ENCODE measurements at places on chromosomes 2 and 18. TPM values are rescaled to one million over a fixed set of nuclear protein-coding genes. Genes with fewer than 3 reads are reported as not detected.

DNA sequence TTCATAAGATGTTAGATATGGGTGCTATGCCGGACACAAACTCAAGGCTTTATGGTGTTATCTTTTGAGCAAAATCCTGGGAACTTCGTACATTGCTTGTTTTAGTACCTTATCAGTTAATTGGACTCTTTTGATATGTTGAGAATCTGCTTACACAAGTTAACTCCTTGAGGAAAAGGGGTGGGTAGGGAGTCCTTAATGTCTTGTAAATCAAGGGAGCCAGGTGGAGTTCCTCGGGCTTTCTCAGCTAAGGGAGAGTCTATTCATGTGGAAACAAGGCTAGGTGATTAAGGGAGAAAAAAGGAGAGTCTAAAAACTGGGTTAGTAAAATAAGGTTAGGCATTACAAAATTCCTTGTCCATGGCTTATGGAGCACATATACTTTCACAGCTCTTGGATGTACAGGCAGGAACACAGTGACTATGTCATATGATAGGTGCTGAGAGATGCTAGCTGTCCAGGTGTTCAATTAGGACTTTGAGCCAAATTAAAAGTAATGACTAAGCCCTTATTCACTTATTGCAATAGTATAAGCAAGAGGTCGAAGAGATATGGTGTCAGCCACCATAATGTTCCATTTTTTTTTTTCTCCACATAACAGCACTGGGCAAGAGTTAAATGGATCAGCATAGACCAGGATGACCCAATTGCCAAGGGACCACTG is 59.5 kb upstream of the DYNAP start:
- no peak for DNase-seq

- DNase-seq = no peak
These were observed 80.8 kb upstream of the COL5A2 start for GRCh38 chr2:189260361-189260814.

GRCh38 chr2:234821946-234822475 is 129.8 kb upstream of the SH3BP4 start:
- no peak for DNase-seq

DNA sequence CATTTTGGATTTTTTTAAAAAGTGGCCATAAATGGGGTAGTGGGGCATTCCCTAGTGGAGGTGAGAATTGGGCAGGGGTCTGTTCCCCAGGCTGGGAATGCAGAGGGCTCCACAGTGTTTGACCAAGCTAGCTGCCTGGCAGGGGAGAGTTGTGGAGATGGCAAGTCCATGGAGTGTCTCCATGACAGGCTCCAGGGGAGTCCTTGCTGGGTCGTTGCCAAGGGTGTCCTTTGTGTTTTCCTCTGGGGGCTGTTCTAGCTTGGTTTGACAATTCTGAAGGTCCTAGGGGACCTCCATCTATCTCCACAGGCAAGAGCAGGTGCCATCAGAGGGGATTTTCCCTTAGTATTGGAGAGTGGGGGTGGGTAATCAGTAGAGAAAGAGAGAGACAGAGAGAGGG is 265.3 kb downstream of the DYSF start:
- no peak for DNase-seq

GRCh38 chr2:128513116-128513960 is 194.7 kb upstream of the HS6ST1 start:
- DNase-seq = no peak

DNA sequence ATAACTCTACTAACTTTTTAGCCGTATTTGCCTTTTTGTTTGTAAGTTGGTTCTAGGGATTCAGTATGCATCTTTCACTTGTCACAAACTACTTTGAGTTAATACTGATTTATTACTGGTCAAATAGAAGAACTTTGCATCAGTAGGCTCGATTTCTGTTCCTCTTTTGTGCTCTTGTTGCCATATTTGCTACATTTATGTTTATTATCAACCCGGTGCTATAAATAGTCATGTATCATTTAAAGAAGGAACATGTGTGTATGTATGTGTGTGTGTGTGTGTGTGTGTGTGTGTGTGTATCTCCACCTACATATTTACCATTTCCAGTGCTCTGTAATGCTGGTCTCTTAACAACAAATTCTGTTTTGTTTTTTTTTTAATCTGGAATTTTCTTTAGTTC is 79.6 kb upstream of the B3GNT7 start:
- no peak for DNase-seq

GRCh38 chr2:149331023-149331400 is 625 bp downstream of the LYPD6 start:
- no peak for DNase-seq

GRCh38 chr2:4844881-4845280 is 847.3 kb upstream of the SOX11 start:
- no peak for DNase-seq

DNA sequence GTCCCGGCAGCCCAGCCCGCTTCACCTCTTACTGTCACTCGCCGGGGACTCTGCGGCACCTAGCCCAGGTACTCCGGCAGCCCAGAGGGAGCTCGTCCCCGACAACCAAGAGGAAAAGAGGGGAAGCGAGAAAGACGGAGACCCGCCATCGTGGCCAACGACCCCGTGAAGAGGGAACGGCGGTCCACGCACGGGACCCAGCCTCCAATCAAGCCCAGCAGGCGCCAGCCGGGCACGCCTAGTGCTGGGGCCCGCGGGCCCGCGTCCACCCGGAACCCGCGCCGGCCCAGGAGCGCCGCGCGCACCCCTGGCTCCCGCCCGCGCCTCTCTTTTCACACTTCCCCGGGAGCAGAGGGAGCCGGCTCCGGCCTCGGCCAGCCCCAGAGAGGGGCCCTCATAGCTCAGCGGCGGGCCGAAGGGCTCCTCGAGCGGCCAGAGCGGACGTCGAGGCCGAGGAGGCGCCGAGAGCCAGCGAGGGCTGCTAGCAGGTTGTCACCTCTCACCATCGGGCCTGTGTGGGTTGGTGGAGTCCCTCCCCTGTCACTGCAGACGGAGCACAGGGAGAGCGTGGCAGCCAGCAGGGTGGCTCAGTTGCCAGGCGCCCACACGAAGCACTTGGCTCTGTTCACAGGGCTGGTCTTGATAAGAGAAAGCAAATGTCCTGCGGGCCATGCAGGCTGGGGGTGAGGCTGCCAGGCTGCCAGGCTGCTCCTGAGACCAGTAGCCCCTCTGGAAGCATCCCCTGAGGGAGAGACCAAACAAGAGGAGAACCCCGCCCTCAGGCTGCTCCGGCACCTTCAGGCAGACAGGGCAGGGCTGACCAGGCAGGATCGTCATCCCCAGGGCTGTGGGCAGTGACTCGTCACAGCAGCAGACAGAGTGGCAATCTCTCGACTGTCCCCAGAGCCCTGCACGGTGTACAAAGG is 36.9 kb upstream of the KLF11 start:
- peak; percentile 84 for DNase-seq

DNA sequence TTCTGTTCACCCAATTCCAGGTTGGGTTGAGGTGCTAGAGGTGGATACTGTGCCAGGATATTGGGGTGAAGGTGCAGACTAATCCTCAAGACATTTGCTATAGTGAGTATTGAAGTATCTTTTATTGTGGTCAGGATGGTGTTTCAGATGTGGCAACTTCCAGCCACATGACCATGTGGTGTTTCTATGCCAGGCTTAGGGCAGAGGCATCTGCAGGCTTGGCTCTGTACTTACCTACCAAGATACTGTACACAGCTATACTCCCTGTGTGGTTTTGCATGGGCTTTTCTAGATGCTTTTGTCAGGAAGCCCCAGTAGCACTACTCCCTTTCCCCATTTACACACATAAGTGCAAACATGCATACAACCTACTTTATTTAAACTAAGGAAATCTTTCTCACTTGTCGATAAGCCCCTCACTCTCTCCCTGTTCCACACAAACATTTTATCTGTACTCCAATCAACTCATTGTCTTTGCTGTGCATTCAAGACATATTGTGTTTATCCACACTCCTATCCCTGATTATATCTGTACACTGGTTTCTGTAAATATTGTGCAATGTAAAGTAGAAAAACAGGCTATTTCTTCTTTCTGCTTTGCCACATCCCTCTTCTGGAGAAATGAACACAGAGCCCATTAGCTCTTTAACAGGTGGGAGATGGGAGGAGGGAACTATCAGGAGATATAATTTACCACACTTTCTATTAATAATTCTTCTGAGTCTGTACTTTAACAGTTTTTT is 12.3 kb downstream of the ARL6IP6 start:
- DNase-seq = no peak

GRCh38 chr2:114352988-114353387 is 89.5 kb upstream of the DPP10 start:
- DNase-seq = no peak

- no peak for DNase-seq
These were observed 515.2 kb upstream of the FANCL start for GRCh38 chr2:58756336-58756735.

GRCh38 chr2:234712421-234712935 is 215.6 kb upstream of the ARL4C start:
- no peak for DNase-seq

DNA sequence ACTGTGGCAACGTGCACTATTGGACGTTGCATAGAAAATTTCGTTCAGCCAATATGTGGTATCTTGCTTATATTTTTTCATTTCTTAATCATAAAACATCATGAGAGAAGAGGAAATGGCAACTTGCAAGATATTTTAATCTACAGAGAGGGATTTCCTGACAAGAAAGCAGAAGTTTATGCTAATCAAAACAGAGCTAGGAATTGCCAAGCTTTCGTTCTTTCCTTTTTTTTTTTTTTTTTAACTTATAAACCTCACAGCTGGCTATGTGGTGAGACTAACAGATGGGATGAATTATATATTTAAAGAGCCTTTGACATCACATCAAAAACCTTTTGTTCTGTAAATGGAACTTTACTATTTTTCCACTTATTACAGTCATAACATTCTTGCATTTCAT is 1136.9 kb upstream of the TMEFF2 start:
- no peak for DNase-seq

GRCh38 chr2:179051250-179051649 is 1.3 kb upstream of the CCDC141 start:
- no peak for DNase-seq

GRCh38 chr18:59239642-59240041 is 19.7 kb downstream of the GRP start:
- no peak for DNase-seq

DNA sequence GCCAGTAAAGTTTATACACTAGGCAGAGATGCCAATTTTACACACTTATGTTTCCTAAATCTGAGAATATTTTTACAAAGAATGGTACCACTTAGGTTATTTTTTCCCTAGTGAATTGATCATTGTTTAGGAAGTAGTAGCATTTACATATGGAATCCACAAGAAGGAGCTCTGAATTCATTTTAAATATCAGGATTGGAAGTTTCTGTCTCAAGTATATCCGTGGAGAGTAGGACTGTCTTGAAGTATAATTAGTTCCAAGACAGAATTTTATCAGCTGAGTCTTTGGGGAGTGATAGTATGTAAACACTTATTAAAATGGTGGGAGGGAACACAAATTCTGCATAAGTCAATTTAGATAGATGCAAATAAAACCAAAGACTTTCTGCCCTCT is 82.3 kb upstream of the FAM98A start:
- no peak for DNase-seq

DNA sequence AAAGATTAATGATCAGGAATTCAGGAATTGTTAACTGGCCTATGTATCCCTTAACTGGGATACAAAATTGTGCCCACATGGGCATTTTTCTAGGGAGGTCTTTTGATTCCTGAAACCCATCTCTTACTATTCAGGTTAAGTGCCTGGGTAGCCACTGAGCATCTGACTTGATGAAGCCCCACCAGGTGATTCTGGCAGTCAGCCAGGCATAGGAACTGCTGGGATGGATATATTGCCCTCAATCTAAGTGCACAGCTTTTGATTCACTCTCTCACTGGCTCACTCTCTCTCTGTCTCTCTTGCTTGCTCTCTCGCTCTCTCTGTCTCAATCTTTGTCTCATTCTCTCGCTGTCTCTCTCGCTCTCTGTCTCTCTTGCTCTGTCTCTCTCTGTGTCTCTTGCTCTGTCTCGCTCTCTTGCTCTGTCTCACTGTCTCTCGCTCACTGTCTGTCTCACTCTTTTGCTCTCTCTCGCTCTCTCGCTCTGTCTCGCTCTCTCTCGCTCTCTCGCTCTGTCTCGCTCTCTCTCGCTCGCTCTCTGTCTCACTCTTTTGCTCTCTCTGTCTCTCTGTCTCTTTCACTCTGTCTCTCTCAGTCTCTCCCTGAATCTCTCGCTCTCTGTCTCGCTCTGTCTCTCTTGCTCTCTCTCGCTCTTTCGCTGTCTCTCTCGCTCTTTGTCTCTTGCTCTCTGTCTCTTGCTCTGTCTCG is 22.3 kb downstream of the INPP1 start:
- no peak for DNase-seq

- DNase-seq = no peak
These were observed 20.6 kb upstream of the DCDC2C start for GRCh38 chr2:3682811-3683210.

GRCh38 chr2:165074884-165075283 is 119.6 kb upstream of the SLC38A11 start:
- no peak for DNase-seq

DNA sequence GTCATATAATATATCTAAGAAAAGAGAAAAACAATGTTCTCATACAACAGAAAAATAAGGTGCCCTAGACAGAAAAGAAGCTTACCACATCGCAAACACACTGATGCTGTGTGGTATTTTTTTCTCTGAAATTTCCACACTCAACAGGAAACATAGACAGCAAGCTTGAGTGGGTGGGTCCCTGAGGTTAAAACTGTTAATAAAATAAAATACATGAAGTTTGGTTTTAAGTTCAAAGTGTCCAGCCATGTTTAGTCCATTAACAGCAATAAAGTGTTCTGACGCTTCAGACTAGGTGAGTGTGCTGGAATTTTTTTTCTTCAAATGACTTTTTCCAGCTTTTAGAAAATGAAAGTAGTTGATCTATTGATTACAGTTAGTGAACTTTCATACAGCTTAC is 83.3 kb upstream of the EPB41L5 start:
- no peak for DNase-seq

DNA sequence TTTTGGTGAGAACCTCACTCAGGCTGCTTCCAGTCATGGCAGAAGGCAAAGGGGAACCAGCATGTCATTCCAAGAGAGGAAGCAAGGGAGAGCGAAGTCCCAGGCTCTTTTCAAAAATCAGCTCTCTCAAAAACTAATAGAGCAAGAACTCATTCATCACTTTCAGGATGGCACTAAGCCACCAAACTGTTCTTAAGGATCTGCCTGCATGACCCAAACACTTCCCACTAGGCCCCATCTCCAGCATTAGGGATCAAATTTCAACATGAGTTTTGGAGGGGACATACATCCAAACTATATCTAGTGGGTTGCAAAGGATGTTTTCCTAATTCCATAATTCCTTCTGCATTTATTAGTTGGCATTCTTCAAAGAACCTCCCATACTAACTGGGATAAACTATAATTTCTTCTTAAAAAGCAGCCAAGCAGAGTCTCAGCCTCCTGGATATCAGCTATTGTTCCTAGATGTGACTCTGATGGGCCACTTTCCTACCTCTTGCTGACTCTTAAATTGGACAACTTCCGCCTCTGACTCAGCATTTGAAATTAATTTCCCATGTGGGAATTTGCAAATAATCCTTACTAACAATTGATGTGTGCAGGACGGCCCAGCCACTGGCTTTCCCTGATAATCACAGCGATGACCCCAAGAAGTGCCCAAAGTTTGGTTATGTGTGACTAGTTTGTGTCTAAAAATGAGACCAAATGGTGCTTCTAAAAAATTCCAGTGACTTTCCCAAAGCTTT is 5.5 kb upstream of the REV1 start:
- no peak for DNase-seq

GRCh38 chr2:41935002-41935401 is 112.8 kb upstream of the PKDCC start:
- DNase-seq = no peak

Gene MYL12B
- total RNA-seq = 168 TPM

Gene NEDD4L
- 67.4 TPM for total RNA-seq

Gene RGPD3
- total RNA-seq = not detected

Gene MOGAT1
- 0.25 TPM for total RNA-seq

Gene IL36B
- not detected for total RNA-seq

Gene ACTR2
- total RNA-seq = 109 TPM

Gene PCARE
- 0.84 TPM for total RNA-seq

Gene LYPD1
- total RNA-seq = not detected

Gene BMP10
- total RNA-seq = 0.25 TPM
